ENCODE measurements at places on chromosomes 12 and 14.
A peak's percentile ranks its signal among the peaks of the same experiment; 100 is the strongest.

- ATAC-seq: peak; percentile 79
Measured at GRCh38 chr14:100285021-100285912, 21.0 kb downstream of the SLC25A29 start.

DNA sequence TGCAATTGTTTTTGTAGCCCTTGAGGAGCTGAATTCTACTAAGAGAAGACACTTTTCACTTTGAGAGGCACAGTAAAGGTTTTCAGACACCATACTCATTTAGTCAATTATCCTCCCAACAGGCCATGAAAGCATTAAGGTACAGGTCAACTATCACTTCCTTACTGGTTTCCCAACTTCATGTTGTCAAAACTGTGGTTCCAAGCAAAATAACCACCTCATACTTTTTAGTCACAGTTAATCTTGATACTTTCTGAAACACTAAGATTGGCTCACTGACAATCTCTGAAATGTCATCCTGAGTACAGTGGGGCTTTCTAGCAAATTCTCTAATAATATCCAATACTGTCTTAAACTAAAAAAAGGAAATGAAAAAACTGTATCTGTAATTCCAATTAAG, 71.7 kb downstream of the SLC2A13 start:
- no peak for ATAC-seq

- ATAC-seq: no peak
Measured at GRCh38 chr14:64707661-64708060, 3.4 kb downstream of the PLEKHG3 start.

DNA sequence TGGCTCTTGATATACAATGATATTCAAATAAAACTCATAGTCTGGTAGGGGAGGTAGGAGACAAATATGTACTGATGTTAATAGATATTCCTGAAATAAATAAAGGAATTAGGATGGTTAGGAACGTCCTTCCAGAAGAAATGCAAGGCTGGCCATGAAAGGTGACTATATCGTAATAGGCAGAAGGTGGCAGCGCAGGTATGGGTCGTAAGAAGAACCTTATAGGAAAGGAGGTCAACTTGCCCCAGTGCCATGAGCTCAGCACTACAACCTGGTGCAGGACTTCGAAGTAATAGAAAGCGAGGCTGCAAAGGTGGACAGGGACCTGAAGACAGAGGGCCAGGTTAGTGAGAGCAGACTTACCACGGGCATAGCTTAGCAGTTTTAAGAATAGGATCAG, 55.3 kb upstream of the FGD4 start:
- ATAC-seq: no peak

- peak; percentile 71 for ATAC-seq
Measured at GRCh38 chr12:49777800-49778748, 36.7 kb downstream of the TMBIM6 start.

GRCh38 chr12:88698471-88698870, 118.2 kb upstream of the KITLG start:
- no peak for ATAC-seq

- ATAC-seq: peak; percentile 40
Measured at GRCh38 chr14:31560759-31561154, 447 bp upstream of the NUBPL start.

DNA sequence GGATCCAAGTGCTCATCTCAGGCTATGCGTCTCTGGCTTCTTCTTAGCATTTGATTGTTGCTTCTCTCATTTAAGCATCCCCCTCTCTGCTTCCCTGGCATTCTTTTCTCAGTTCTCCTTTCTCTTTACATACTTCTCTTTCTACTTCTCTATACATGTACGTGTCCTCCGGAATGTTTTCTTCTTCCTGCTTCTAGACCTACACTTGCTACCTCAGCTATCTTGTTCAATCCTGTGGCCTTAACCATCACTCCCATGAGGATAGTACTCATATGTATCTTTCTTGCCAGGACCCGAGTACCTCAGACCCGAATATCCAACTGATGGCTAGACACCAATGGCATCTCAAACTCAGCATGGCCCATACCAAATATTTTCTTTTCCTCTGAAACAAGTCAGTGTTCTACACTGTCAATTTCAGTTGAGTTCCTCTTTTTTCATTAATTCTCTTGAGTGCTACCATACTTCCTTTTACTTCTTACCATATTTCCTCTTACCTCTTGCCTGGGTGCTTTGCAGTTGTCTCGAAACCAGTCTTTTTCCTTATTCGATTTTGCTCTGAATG, 115.1 kb upstream of the SLC38A2 start:
- ATAC-seq: no peak

DNA sequence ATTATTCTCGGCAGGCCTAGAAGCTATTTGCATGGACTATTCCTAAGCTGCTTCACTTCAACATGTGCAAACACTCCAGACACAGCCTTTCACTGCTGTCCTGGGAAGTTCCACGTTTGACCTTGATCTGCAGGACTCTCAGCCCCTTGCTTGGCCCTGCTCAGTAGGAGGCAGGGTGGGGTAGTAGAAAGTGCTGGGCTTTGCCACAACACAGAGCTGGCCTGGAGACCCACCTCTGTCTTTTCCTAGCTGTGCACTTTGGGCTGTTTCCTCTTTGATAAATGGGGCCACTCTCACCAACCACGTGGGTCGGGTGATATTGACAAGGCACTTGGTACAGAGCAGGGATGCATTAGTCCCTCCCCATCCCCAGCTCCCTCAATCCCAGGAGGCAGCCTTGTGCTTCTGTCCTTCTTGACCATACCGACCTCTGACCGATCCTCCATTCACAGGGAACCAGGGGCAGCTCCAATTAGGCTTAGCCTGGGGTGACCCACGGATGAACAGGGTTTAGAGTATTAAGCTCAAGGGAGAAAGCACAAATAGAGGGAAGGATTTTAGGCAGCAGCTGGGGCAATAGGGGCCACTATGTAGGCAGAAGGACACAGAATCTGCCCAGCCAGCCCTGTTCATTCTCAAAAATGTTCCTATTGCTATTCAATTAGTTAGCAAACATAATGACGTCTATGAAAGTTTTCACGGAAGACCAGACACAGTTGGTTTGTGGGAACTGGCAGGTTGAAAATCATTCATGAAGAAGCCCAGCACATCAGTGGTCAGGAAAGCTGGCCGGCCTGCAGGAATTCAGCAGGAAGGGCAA, 63.3 kb downstream of the SYNE3 start:
- no peak for ATAC-seq

GRCh38 chr14:61515436-61516117, 179.7 kb upstream of the HIF1A start:
- no peak for ATAC-seq

DNA sequence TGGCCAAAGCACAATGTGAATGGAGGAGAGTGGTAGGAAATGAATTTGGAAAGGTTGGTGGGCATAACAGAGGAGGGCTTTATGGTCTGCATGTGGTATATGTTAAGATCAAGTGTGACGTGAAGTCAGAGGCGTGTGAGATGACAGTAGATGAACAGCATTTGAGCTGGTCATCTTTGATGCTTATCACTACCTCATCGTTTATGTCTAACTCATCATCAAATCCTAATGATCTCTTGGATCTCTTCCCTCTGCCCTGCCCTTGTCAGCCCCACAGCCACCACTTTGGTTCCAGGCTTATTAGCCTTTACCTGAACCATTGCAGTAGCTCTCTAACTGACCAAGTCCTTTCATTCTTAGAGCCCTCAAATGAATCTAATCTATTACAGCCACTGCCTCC, 132.5 kb downstream of the LLPH start:
- ATAC-seq: peak; percentile 7

DNA sequence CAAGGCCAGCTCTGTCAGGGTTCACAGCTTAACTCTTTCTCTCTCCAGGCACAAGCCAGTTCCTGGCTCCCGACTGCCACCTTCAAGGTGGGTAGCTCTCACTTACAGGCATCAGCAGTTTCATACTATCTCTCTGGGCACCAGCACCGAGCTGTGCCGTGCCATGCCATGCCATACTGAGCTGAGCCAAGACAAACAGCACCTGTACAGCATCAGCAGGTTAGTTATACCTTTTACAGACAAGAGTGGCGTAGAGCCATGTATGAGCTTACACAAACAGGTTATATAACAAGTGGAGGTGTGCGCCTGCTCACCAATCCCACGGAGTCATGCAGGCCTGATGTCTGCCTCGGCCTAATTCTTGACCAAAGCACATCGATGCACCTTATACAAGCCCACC, 1098.7 kb downstream of the AACS start:
- ATAC-seq: no peak

DNA sequence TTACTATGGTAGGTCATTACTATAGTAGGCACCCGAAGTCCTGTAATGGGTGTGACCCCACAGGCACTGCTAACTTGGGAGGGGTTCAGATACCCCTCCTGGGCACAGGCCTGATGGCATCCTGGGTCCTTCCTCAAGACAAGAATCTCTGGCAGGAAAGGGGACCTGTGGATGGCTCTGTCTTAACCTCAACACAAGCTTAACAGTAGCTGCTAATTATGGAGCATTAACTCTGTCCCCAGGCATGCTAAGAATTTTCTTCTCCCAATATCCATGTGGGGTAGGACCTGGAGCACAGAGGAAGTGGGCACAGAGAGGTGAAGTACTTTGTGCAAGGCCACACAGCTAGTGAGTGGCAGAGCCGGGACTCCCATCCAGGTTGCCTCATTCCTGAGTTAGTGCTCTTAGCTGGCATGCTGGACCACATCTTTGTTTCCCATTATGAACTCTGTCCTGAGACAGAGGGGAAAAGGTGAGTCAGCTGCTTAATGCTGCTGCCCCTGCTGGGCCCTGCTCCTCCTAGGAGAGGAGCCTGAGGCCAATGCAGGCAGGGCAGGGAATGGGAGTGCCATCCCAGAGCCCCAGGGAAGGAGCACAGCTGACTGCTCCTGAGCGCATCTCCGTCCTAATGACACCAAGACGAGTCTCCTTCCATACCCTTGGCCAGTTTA, 32.1 kb downstream of the GALNT16 start:
- peak; percentile 31 for ATAC-seq

DNA sequence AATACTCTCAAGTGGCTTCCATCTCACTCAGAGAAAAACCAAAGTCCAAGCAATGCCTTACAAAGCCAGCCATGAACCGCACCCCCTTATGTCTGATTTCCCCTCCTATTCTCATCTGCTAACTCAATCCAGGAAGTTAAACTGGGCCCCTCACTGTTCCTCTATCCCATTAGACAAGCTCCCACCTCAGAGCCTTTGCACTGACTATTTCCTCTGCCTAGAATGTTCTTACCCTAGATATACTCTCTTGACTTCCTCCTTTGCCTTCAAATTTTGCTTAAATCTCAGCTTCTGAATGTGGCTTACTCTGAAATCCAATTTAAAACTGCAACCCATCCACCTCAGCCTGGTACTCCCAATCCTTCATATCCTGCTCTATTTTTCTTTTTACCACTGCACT, 257.0 kb upstream of the USP15 start:
- ATAC-seq: no peak

DNA sequence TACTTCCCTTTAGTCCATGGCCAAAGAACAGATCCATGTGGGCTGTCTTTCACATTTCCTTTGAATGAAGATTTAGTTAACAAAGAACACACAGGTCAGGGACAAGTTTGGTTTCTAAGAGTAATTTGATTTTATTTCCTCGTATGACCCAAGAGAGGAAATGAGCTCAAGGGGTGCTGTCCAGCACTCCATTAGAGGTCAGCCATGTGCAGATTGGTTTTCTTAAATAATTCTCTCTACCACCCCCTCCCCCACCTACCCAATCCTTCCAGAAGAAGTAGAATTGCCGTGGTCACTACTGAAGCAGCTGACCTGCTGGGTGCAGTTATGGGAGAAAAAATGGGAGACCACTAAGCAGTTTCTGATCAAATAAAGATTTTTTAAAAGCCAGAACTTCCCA, 13.9 kb upstream of the OAS1 start:
- no peak for ATAC-seq

DNA sequence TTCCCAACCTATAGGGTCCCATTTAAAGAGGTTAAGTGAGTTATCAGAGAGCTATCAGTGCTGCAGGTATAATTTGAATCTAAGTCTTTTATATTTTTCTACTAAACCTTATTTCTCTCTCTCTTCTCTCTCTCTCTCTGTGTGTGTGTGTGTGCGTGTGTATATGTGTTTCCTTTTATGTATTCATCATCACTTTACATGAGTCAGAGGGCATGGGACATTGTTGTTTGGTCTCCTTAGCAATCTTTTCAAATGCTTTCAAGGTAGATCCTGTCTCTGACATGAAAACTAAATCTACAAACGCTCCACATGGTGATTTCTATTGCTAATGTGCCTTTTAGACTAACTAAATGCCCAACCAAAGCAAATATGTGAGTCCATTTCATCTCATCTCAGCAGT, 459.7 kb downstream of the BTG1 start:
- ATAC-seq: no peak

GRCh38 chr12:9646794-9647781, 22.4 kb upstream of the CLEC2D start:
- peak; percentile 31 for ATAC-seq

GRCh38 chr12:62925680-62926079, 9.3 kb downstream of the PPM1H start:
- no peak for ATAC-seq

GRCh38 chr12:132102297-132102696, 41.8 kb downstream of the DDX51 start:
- no peak for ATAC-seq

- ATAC-seq: no peak
Measured at GRCh38 chr12:73221836-73222235, 949.7 kb downstream of the TRHDE start.

- no peak for ATAC-seq
Measured at GRCh38 chr14:33999771-34000291, 49.0 kb upstream of the EGLN3 start.

DNA sequence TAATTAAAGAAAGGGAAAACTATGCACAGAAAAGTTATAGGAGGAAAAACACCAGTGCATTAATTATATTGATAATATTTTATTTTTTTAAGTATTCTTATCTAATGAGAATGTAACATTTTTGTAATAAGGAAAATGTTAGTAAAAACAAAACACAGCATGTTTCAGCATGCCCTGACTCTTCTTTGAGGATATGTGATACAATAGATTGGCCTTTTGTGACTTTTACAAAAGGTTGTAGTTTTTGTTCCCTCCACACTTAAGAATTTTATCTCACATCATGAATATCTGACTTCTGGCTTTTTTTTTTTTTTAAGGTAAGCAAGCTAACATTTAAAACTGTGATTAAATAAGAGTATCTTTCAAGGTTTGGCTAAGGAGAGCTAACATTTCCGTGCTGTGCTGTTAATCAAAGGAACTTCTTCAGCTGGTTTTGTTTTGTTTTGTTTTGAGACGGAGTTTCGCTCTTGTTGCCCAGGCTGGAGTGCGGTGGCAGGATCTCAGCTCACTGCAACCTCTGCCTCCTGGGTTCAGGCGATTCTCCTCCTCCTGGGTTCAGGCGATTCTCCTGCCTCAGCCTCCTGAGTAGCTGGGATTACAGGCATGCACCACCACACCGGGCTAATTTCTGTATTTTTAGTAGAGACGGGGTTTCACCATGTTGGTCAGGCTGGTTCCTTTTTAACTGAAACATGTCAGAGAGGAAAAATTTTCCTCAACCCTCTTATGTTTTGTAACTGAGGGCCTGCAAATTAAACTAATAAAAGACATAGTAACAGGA, 30.8 kb upstream of the RESF1 start:
- no peak for ATAC-seq

GRCh38 chr12:103705927-103706326, 118.9 kb downstream of the STAB2 start:
- ATAC-seq: no peak

- no peak for ATAC-seq
Measured at GRCh38 chr12:52715416-52715815, 12.1 kb upstream of the KRT77 start.

All from SK-N-SH treated with all-trans-retinoic acid at 6 μM for 48 hours (cell line).